Brain (organoid and tissue), 16 donors: ENCODE measurements at places on chromosomes 5 and 9.
A peak's percentile ranks its signal among the peaks of the same experiment; 100 is the strongest.

GRCh38 chr5:172956936-172957335 is 2.3 kb upstream of the RPL26L1 start:
- no peak for DNase-seq

GRCh38 chr9:38006163-38006562 is 62.9 kb downstream of the SHB start:
- no peak for DNase-seq

DNA sequence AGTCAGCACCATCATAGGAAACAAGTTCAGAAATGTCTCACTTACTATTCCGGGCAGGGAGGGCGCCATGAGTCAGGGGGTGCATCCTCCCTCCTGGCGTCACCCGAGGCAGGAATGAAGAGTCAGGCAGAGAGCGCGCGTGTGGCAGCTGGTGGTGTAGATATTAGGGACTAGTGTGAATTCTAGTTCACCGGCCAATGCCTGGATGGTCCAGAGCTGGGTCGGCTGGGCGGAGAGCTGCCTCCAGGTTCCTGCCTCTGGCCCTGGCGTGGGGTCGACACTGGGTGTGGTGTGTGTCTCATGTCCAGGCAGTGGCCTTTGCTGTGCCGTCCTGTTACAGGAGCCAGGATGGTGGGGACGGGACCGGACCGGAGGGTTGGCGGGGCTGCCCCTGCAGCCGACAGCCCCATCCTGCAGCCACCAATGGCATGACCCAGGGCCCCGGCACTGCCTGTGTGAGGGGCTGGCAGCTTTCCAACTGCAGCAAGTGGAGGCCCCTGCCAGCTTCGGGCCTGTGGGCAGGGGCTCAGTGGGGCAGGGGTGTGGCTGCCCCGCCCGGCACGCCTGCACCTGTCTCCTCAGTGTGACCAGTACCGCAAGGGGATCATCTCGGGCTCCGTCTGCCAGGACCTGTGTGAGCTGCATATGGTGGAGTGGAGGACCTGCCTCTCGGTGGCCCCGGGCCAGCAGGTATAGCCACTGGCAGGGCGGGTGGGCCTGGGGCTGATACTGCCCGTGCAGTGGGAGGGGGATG is 9.1 kb downstream of the DIPK1B start:
- no peak for DNase-seq

DNA sequence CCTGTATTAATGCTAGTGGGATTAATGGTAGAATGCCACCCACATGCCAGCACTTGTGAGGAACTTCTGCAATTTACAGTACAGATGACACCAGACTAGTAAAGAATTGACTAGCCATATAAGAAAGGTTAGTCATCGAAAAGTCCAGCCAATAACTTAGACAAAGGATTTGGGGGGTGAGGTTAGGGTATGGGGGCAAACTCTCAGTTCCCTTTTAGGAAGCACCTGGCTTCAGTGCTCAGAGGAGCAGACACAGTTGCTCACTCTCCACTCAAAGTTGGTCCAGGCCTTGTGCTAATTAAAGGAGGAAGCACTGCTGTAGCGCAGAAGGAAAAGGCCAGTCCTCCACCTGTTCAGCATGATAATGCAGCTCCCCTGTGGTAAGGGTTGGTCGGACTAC is 25.2 kb downstream of the TGFBR1 start:
- DNase-seq: no peak

- DNase-seq: peak; percentile 77
Observed at GRCh38 chr9:137168573-137168903, 1.3 kb downstream of the LRRC26 start.
